ENCODE measurements at places on chromosomes 11 and 22.

GRCh38 chr11:134243913-134244312 lies 9.2 kb downstream of the THYN1 start:
- DNase-seq: no peak

GRCh38 chr22:46673662-46674236 lies 53.6 kb downstream of the GRAMD4 start:
- peak; percentile 40 for DNase-seq

DNA sequence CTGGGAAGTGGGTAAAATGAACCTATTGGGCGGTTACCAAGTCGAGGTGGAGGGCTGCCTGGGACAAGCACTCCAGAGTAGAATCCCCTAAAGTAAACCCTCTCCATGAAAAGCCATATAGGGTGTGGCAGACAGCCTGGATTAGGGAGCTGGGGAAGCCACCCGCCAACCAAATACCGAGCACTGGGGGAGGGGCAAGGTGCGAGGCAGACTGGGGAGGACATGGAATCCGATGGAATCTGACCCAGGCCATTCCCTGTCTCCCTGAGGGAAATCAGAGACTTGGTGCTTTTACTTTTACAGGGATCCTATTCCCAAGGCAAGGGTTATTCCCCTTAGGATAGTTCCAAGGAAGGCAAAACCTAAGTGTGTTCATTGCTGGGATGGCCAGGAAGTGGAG lies 130.9 kb upstream of the HSD17B12 start:
- DNase-seq: no peak

- no peak for DNase-seq
Measured at GRCh38 chr11:133058501-133058900, 473.8 kb downstream of the OPCML start.

DNA sequence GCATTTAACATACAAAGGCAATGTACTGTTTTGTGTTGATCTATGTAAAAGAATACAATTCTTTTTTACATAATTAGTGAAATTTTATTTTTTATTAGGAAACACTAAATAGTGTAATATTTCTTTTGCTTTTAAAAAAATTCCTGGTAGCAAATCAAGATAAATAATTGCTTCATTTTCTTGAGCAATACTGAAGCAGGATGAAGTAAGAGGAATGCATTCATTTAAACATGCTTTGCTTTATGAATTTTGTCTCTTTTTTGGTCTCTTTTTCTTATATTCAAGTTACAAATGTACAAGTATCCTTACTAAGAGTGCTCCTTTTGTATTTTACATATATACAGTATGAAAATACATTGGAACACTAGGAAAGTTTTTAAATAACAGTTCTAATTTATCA lies 144.4 kb upstream of the TEAD1 start:
- DNase-seq: no peak

- no peak for DNase-seq
Measured at GRCh38 chr11:57222239-57222638, 14.8 kb downstream of the APLNR start.

GRCh38 chr11:109018639-109019038 lies 353.8 kb downstream of the DDX10 start:
- DNase-seq: no peak

GRCh38 chr11:131962818-131963217 lies 592.4 kb downstream of the NTM start:
- DNase-seq: no peak

DNA sequence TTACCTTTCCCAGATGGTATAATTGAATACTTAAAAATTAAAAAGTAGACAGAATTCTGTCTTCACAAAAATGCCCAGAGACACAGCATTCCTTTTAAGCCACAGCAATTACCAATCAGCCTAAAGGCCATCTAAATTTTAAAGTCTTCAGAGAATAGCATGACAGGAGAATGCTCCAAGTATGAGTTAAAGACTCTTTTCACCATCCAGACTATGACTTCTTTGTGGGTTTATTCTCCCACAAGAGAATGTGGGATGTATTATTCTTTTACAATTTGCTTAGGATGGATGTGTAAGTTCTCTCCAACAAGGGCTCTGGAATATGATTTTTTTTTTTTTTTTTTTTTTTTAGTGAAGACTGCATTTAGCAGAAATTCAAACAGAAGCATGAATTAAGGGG lies 249.9 kb downstream of the TTC28 start:
- no peak for DNase-seq

GRCh38 chr11:127627629-127628457 lies 627.3 kb upstream of the KIRREL3 start:
- DNase-seq: no peak

DNA sequence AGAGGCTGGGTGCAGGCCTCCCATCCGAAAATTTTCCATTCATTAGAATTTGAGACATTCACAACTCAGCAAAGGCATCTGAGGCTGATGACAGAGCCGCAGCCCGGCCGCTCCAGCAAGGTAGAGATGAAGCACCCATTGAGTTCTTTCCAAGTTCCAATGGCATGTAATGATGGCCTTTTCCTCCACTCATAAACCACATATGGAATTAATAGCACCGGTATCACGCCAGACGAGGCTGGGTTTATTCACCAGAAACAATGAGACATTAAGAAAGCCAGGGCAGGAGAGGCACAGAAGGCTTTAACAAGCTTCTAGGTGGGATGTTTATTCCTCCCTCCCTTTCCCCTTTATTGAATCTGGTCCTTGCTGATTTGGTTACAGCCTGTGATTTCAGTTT lies 534.4 kb downstream of the MN1 start:
- DNase-seq: no peak

DNA sequence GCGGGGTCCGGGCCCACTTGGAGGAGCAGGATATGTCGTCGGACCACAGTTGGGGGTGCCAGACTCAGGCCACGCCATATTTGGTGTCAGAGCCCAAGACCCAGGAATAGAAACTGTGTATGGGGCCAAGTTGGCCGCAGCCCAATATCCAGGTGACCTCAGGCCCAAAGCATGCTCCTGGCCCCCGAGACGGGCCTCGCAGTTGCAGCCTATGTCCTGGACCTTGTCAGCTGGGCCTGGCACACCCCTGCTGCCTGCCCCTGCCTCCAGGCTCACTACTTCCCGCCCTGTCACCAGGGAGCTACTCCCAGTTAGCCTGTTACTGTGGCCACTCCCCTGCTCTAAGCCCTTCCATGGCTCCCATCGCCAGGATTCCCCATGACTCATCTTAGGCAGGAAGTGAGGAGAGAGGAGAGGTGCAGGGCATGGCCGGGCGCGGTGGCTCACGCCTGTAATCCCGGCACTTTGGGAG lies 23.1 kb downstream of the A4GALT start:
- DNase-seq: no peak

GRCh38 chr11:110085255-110085838 lies 7.8 kb upstream of the ZC3H12C start:
- DNase-seq: no peak

DNA sequence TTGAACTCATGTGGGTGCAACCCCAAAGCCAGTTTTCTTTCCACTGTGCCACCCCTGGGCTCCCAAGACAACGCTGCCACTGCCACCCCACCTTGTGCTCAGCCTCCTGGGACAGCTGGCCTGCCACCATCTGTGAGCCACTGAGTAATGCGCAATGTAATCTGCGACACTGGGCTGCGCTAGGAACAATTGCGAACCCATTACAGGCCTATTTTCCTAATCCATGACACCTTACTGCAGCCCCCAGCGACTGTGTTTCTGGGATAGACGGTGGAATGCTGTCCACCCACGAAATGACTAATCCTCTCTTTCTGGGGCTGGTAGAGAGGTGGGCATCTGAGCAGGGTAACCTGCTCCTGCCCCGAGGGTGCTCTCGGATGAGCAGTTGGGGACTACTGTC lies 22.2 kb downstream of the FLRT1 start:
- no peak for DNase-seq

GRCh38 chr11:17979770-17980371 lies 33.0 kb downstream of the SERGEF start:
- DNase-seq: no peak

GRCh38 chr22:40720538-40721256 lies 41.4 kb downstream of the MCHR1 start:
- DNase-seq: no peak

DNA sequence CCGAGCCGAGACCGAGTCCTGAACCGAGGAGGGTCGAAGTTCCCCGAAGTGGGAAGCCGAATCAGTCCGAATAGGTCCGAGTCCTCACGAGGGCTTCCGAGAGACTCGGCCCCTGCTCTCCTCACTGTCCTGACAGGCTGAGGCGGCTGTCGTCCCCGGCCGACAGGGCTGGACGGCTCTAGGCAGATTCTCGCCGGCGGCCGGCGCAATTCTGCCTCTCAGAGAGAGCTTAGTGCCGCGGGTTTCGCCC lies 191 bp upstream of the DEAF1 start:
- no peak for DNase-seq

GRCh38 chr11:32280339-32280738 lies 155.0 kb downstream of the WT1 start:
- DNase-seq: no peak

GRCh38 chr11:116931206-116931953 lies 94.0 kb upstream of the APOA1 start:
- no peak for DNase-seq

DNA sequence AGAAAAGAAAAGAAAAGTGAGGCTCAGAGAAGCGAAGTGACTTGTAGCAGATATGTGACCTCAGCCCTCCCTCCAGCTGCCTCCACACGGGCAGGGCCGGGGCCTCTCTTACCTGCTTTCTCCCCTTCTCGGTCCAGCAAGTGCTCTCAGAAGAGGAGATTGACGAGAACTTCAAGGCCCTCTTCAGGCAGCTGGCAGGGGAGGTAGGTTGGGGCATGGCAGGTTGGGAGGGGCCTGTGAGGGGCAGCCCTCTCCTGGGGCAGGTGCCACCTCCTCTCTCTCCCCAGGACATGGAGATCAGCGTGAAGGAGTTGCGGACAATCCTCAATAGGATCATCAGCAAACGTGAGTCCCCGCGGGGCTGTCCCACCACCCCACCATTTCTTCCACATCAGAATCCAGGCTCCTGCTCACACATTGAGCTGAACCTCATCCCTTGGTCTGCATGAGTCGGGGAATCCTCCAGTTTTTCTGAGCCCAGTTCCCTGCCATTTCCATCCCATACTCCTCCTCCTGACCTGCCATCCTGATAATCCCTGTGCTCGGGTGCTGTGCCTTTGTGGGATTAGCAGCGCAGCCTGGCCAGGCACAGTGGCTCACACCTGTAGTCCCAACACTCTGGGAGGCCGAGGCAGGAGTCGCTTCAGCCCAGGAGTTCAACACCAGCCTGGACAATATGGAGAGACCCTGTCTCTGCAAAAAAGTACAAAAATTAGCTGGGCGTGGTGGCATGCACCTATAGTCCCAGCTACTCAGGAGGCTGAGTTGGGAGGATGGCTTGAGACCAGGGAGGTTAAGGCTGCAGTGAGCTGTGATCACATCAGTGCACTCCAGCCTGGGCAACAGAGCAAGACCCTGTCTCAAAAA lies 26.4 kb downstream of the CAPN1 start:
- DNase-seq: no peak

- DNase-seq: no peak
Measured at GRCh38 chr11:27688076-27688475, 12.2 kb downstream of the BDNF start.

DNA sequence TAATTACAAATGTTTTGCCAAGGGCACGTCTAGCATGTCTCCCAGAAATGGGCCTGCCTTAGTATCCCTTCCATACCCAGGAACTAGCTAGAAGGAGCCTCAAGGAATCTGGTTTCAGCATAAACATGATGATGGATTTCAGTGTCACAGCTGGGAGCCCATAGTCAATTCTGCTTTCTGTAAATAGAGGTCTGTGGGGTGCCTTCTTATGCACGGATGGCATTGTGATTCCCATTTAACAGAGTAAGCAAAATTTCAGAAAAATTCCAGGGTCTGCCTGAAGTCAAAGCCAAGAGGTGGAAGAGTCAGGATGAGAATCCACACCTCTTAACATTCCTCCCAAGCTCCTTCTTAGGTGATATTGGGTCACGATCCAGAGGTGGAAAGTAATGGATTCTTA lies 12.1 kb downstream of the DUSP18 start:
- no peak for DNase-seq

DNA sequence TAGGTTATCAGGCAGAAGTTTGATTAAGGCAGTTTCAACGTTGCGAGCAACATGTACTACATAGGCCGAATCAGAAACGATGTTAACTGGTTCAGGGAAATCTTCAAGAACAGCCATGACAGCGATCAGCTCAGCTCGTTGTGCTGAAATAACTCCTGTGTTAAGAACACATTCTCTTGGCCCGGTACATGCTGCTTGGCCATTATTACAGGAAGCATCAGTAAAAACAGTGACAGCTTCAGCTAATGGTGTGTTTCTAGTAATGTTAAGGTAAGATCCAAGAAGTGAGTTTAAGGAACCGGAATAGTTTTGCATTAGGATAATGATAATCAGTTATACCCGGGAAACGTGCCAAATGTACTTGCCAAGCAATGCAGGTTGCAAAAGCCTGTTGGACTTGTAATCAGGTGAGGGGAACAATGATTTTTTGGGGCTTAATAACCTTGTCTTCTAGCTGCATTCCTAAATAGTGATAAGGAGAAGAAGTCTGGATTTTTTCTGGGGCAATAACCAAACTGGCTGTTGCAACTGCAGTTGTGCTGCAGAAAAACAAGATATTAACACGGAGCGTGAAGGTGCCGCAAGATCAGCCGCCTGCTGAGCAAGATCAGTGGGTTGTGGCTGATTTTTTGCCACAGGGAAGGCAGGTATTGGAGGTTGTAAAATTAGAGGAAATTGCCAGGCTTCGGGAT lies 14.3 kb downstream of the OR52K1 start:
- DNase-seq: no peak

DNA sequence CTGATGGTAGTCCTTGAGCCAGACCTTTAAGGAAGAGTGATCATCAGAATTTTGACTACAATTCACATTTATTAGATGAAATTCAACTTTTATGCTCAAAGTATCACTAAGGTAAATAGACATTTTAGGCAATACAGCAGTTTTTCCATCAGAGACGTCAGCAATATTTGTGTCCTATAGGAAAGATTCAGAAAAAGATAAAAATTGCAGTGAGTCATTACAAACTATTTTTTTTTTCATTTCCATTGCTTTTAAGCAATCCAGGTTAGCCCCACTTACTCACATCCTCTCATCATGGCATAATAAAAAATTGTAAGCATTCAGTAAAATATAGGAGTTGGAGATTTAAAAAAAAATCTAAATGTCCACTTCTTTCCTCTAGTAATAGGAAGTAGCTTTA lies 46.9 kb downstream of the MSANTD4 start:
- DNase-seq: no peak

- no peak for DNase-seq
Measured at GRCh38 chr11:87137711-87138110, 100.0 kb downstream of the TMEM135 start.

GRCh38 chr22:30266445-30267381 lies at the start of gene OSM:
Gene OSM (minus strand): TSS chr22:30266851. CDS start chr22:30266799, 52 bp downstream.
- peak; percentile 57 for DNase-seq

- DNase-seq: peak; percentile 77
Measured at GRCh38 chr11:64206457-64207255, at the start of gene FERMT3. Gene FERMT3 (plus strand): TSS chr11:64206721. CDS start chr11:64207365, 644 bp downstream.

GRCh38 chr11:129489249-129489648 lies 113.6 kb downstream of the BARX2 start:
- DNase-seq: no peak

Data from stimulated activated CD4-positive, alpha-beta T cell treated with anti-CD3 and anti-CD28 coated beads, Interleukin-12 subunit alpha, Interleukin-12 subunit beta, amount 100 ng/mL, for 4 hours (primary cell).